ENCODE measurements at places on chromosomes 3 and 15. TPM values are rescaled to one million over a fixed set of nuclear protein-coding genes. Genes with fewer than 3 reads are reported as not detected.

RPN1 gene
- total RNA-seq: 458 TPM

SYNPR gene
- not detected for total RNA-seq

UBE3A gene
- 72.5 TPM for total RNA-seq

SLC35G2 gene
- 28.8 TPM for total RNA-seq

EPHB1 gene
- total RNA-seq: 2.4 TPM

LRRK1 gene
- total RNA-seq: 12.1 TPM

BTLA gene
- total RNA-seq: 0.05 TPM

SI gene
- total RNA-seq: not detected

STARD9 gene
- 35.4 TPM for total RNA-seq

IREB2 gene
- 26.0 TPM for total RNA-seq

PLOD2 gene
- total RNA-seq: 201 TPM

RBP2 gene
- not detected for total RNA-seq

ANKUB1 gene
- not detected for total RNA-seq

PDE8A gene
- total RNA-seq: 85.3 TPM

ARNT2 gene
- total RNA-seq: 0.34 TPM

DAPK2 gene
- total RNA-seq: 6.5 TPM

PAQR5 gene
- under 0.01 TPM for total RNA-seq
